ENCODE measurements at places on chromosomes 1 and 21.
A peak's percentile ranks its signal among the peaks of the same experiment; 100 is the strongest.

DNA sequence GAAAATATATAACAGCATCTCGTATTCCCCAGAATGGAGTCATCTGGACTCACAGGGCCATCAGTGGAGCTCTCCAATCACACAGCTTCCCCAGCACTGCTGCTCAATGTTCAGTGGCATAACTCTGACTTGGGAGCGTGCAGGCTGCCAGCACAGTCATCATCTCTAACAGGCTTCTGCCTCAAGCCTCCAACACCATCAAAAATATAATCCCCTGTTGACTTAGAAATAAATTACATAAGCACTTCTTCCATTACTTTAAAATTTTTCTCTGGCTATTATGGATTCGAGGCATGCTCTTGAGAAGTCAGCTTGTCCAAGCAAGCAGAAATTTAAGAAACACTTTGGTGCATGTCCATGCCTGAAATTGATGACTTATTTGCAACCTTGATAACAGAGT, 6.2 kb downstream of the DUSP23 start:
- no peak for DNase-seq

DNA sequence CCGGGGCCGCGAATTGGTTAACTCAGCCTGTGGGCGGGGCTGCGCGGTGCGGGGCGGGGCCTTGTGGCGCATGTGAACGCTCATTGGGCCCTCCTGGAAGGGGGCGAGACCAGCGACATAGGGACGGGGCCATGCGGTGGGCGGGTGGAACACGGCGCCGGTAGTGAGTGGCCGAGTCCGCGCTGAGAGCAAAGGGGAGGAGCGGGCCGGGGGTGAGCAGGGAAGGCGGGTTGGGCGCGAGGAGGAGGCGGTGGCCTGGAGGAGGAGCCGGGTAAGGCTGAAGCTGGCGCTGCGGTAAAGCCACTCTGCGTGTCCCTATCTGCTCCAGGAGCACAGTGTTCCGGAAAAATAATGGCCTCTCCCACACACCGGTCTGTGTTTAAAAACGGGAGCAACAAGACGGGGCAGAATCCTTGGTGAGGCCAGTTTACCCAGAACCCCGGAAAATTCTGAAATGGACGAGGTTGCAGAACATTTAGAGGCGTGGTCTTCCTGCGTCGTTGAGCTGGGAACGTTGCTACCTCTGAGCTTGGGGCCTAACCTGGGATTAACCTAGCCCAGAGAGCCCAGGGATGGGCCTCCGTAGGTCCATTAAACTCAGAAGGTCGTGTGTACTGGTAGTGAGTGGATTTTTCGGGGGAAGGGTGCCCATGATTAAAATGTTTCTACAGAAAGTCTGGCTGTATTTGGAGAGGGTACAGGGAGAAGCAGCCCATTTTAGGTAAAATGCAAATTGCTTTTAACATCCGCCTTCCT, 532 bp upstream of the CTNNBIP1 start:
- DNase-seq: peak; percentile 100

- no peak for DNase-seq
These were observed 1301.4 kb downstream of the PLA2G4A start for GRCh38 chr1:188129856-188130838.

DNA sequence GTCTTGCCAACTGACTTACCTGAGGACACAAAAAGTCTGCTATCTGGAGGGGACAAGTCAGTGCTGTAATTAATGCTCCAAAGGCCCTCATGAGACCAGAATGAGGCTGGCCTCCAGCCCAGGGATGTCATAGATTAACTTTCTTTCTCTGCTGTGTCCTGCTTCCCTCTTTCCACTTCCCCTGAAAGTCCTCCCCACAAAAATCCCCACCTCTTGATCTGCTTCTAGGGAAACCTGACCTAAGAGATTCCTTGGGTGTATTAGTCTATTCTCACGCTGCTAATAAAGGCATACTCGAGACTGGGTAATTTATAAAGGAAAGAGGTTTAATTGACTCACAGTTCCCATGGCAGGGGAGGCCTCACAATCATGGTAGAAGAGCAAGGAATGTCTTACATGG, 39.2 kb downstream of the RUNX3 start:
- DNase-seq: no peak

GRCh38 chr1:204285436-204286305, 71.9 kb upstream of the GOLT1A start:
- no peak for DNase-seq

GRCh38 chr1:33334081-33334552, 13.2 kb upstream of the A3GALT2 start:
- DNase-seq: no peak

DNA sequence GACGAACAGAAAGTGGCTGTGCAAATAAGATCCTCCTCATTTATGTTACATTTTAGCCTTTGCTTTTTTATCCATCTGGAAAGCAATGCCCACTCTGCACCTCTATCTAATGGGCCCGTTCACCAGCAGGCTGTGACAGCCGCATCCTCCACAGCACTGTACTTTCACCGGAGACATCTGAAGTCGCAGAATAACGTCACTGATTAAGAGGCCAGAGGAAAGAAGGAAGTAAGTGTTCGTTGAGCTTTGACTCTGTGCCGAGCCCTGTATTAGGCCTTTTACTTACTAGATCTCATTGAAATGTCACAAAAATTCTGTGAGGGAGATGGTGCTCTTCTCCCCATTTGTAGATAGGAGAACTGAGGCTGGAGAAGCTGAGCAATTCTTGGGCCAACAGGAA, 62.3 kb downstream of the KAZN start:
- DNase-seq: no peak

Measured in dorsolateral prefrontal cortex (tissue), 122 donors.